ENCODE measurements at places on chromosomes 2 and 18. TPM values are rescaled to one million over a fixed set of nuclear protein-coding genes. Genes with fewer than 3 reads are reported as not detected.

Gene IL37
- total RNA-seq = 0.22 TPM

- no peaks in the 10 kb centered on the region for H3K27me3 ChIP-seq
- DNase-seq = peak; percentile 20
- H3K36me3 ChIP-seq = no peaks in the 10 kb centered on the region
- H3K27ac ChIP-seq = no peak overlapping the region
These were observed 101.5 kb downstream of the VWA3B start for GRCh38 chr2:98188351-98189046.

GRCh38 chr18:44715842-44716241 is 35.2 kb downstream of the SETBP1 start:
- peak overlapping the region; percentile 93 for H3K27ac ChIP-seq
- no peaks in the 10 kb centered on the region for H3K27me3 ChIP-seq
- H3K4me3 ChIP-seq = 0 out of 2 replicates have a peak overlapping the region, but pooled peaks have one; percentile 13
- peak; percentile 88 for DNase-seq
- H3K4me1 ChIP-seq = peaks cover 30% of the 10 kb centered on the region

GRCh38 chr2:164457271-164457670 is 164.0 kb downstream of the GRB14 start:
- DNase-seq = no peak
- H3K27me3 ChIP-seq = no peaks in the 10 kb centered on the region
- H3K4me1 ChIP-seq = no peaks in the 10 kb centered on the region
- no peak overlapping the region for H3K4me3 ChIP-seq
- no peak overlapping the region for H3K27ac ChIP-seq
- no peaks in the 10 kb centered on the region for H3K36me3 ChIP-seq

GRCh38 chr2:73979686-73980085 is 5.0 kb upstream of the TET3 start:
- no peak for DNase-seq
- H3K36me3 ChIP-seq = no peaks in the 10 kb centered on the region
- H3K27ac ChIP-seq = no peak overlapping the region
- no peaks in the 10 kb centered on the region for H3K27me3 ChIP-seq
- H3K4me1 ChIP-seq = no peaks in the 10 kb centered on the region
- no peak overlapping the region for H3K4me3 ChIP-seq

Gene IL36B
- not detected for total RNA-seq

- H3K27me3 ChIP-seq = no peaks in the 10 kb centered on the region
- H3K27ac ChIP-seq = no peak overlapping the region
- H3K36me3 ChIP-seq = peaks cover 96% of the 10 kb centered on the region
- H3K4me3 ChIP-seq = no peak overlapping the region
These were observed 40.2 kb downstream of the POLR1A start for GRCh38 chr2:86065512-86065911.

GRCh38 chr2:19207452-19207851 is 151.0 kb downstream of the OSR1 start:
- no peaks in the 10 kb centered on the region for H3K27me3 ChIP-seq
- H3K27ac ChIP-seq = no peak overlapping the region
- DNase-seq = no peak
- H3K4me1 ChIP-seq = no peaks in the 10 kb centered on the region
- no peaks in the 10 kb centered on the region for H3K36me3 ChIP-seq

- H3K27ac ChIP-seq = no peak overlapping the region
- H3K4me3 ChIP-seq = no peak overlapping the region
- peaks cover 4% of the 10 kb centered on the region for H3K4me1 ChIP-seq
- H3K36me3 ChIP-seq = peaks cover 41% of the 10 kb centered on the region
- no peaks in the 10 kb centered on the region for H3K27me3 ChIP-seq
These were observed 3.0 kb downstream of the BUB1 start for GRCh38 chr2:110674620-110675555.

DNA sequence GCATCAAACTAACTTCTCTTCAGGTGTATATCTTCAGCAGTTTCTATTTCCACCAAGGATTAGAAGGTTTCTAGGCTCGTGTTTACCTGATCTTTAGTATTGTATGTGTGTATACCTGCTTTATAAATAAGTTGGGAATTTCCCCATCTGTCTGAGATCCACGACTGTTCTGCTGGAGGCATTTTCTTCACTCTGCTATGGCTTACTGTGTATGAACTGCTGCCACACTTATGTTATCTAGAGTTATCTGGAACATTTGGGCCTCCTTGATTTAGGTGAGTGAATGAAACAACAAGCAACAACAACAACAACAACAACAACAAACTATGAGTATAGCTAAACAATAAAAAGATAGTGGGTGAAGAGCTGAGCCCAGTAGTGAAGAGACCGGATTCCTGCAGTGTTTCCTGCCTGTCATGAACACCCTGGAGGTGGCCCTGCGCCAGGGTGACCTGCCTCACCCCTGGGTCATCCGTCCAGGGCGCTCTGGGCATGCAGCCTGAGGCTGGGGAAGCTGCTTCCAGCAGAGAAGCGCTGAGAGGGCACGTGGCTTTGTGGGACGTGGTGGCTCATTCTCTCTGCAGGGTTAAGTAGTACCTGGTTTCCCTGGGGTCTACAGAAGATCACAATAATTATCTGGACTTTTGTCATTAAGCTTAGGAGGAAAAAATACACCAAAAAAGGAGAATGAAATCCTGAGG is 56.1 kb upstream of the GATA6 start:
- H3K36me3 ChIP-seq = no peaks in the 10 kb centered on the region
- H3K4me3 ChIP-seq = no peak overlapping the region
- no peak for DNase-seq
- H3K27me3 ChIP-seq = no peaks in the 10 kb centered on the region
- H3K4me1 ChIP-seq = no peaks in the 10 kb centered on the region
- H3K27ac ChIP-seq = no peak overlapping the region

All from SJCRH30 (cell line).